ENCODE measurements at places on chromosomes 1 and 21. TPM values are rescaled to one million over a fixed set of nuclear protein-coding genes. Genes with fewer than 3 reads are reported as not detected.

Gene NPR1
- 1.5 TPM for total RNA-seq

DNA sequence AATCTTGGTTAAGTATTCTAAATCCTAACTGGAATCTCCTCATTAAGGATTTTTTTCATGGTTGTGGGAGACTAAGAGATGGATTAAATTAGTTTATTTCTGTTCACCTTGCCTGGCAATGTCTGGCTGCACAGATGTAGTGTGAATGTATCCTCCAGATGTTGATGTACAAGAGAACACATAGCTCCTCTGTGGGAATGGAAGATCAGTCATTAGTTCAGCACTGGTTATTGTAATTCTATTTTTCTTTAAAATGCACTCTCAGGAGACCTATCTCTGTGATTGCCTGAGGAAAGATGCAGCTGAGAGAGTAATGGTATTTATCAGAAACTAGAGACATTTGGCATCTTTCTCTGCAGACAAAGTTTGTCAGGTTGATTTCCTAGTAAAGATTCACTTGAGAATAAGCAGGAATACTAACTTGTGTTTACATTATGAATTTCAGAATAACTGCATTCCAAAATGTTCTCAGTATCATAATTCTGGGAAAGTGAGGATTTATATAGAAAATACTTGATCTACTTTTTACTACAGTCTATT is 178.6 kb downstream of the GIPC2 start:
- no peak for DNase-seq

DNA sequence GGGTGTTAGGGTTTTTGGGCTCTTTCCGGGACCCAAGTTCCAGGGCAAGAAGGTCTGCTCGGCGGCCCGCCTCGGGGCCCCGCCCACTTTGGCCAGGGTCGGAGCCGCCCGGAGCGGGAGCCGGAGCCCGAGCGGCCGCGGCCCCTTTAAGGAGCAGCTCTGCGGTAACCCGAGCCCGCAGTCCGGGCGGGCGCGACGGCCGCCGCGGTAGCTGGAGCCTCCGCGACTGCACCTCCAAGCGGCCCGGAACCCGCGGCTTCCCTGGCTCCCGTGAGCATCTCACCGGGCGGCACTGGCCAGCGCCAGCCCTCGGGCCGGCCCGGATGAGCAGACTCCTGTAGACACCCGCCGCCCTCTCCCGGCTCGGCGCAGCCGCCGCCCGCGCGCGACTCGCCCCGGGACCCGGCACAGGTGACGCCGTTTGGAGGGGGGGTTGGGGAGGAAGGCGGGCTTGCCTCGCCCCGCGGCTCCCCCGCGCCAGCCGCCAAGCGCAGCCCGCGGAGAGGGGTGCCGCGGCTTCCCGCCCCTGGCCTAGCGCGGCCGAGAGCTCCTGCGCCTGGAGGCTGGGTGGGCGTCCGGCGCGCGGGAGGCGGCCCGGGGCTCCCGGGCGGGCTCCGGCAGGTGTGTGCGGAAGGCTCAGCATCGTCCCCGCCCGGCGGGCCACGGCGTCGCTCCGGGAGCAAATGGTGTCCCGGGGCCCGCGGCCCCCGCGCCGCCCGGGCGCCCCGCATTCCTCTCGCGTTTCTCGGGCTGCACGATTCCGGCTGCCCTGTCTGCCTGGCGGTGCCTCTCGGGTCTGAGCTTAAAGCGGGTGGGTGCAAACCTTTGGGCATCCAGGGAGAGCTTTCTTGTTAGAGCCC is at the start of gene TLCD4:
TLCD4 (plus strand) TSS at position 149 of the 860 bp plus-strand sequence. CDS start 26,547 bp downstream, outside the sequence.
- DNase-seq = peak; percentile 7

DNA sequence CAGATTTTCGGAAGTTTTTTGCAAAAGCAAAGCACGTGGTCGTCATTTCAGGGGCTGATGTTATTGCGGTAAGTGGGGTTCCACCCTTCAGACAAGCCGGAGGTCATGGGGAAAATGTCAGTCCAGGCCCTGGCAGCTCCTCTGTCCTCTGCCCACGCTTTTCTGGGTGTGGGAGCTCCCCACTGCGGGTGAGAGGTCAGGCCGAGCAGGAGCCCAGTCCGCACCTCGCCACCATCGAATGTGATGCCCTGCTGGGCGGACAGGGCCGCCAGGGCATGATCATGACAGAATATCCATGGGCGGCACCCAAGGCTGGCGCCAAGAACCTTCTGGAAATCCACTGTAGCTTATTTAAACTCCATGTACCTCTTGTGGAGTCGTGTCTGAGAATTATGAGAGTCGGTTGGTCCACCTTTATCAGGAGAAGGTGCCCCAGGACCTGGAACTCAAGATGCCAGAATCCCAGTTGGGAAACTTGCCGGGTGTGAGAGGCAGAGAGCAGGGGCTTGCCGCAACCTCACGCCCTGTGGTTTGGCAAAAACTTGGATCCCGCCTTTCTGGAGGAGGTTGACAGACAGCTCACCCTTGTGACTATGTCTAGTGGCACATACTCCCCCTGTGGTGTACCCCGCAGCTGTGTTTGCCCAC is 6.9 kb downstream of the DIRAS3 start:
- DNase-seq = no peak

GRCh38 chr1:37902983-37903382 is 43.6 kb upstream of the MTF1 start:
- no peak for DNase-seq

GRCh38 chr1:16012590-16013219 is 5.1 kb downstream of the HSPB7 start:
- peak; percentile 70 for DNase-seq

DNA sequence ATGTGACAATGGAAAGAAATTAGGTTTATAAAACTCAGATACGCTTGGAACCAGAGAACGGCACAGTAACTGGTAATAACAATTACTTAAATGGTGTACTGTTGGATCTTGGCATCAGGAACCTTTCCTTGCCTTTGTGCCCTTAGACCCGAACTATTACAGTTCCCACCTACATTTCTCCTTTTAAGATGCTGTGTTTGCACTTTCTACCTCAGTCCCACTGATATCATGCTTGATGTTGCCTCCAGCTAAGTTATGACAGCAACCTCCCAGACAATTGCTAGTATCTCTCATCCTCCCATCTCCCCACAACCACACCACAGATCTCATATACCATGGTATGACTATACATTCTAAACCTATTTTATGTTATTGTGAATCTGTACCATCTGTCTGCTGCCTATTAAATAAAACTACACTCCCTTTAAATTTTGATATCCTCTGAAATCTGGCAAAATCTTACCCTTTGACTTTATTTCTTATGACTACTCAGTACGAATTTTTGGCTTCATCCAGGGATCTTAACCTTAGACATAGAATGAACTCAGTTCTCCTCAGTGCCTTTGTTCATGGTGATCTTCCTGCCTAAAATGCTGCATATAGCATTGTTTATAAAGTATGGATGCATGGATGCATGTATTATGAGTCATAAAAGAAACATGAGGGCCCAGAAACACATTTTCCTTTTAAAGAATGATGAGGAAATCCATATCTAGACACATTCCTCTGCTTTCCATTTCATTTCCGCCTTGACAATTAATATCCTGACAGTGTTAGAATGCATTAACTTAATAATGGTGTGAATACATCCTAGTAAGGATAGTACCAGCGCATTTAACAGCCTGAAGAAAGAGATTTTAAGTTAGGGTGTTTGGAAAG is 64.1 kb downstream of the LRRC8D start:
- peak; percentile 53 for DNase-seq

Gene LAD1
- total RNA-seq = not detected

Gene CACNA1S
- not detected for total RNA-seq

- no peak for DNase-seq
Observed at GRCh38 chr21:42404539-42404938, 837 bp downstream of the UBASH3A start.

- DNase-seq = no peak
Observed at GRCh38 chr1:155137154-155137949, 1.7 kb downstream of the SLC50A1 start.

DNA sequence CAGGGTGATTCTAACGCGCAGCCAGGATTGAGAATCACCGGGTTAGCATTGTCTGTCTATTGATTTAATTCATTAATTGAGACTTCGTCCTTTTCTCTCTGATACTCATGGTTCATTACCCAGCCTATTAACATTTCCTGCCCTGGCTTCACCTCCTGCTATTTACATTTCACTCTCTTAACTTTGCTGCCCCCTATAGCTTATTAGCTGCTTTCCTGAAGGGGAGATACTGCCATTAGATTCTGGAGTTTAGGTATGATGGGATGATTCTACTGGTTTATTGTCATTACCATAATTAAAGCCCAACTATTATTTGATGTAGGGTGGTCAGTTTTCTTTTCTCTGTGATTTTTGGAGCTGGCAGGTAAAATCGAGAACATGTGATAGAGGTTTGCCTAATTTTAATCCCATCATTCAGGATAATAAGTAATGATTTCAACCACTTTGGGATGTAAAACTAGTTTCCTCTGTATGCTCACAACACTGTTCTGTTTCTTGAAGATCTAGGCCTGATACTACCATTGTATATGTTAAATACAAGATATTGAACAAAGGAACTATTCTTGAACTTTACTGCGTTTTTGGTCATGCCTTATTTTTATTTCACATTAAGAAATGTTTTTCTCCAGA is 6.4 kb downstream of the PPP2R5A start:
- DNase-seq = peak; percentile 37

DNA sequence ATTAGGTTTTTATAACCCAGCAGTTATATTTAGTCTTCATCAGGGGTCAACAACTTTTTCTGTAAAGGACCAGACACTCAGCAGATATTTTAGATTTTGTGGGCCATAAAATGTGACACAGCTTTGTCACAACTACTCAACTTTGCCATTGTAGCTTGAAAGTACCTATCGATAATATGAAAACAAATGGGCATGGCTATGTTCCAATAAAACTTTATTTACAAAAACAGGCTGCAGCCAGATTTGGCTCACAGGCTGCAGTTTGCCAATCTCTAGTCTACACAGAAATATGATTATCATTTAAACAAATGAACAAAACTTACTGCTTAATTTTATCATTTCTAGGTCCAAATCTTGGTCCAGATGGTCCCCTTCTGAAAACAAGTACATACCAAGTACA is 23.0 kb downstream of the VAMP4 start:
- DNase-seq = no peak

- no peak for DNase-seq
Observed at GRCh38 chr1:100624886-100625610, 87.1 kb downstream of the GPR88 start.

Measured in fibroblast of the aortic adventitia (primary cell).